ENCODE measurements at places on chromosomes 16 and 17.
A peak's percentile ranks its signal among the peaks of the same experiment; 100 is the strongest.

DNA sequence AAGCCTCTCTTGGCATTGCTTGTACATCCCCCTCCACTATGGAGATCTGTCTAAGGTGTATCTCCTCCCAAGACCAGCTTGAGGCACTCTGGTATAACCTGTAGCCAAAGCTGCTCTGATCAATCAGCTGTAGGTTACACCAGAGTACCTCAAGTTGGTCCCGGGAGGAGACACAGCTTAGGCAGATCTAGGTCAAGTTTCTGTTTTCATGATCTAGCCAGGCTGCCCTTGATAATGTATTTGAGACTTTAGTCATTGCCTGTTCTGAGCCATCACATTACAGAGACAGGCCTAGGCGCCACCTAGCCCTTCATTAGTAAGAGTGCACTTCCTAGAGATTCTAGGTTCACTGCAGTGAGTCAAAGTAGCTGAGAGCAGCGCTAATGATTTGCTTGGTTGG, 31.4 kb downstream of the ASGR1 start:
- no peaks in the 10 kb centered on the region for H3K27me3 ChIP-seq
- H3K4me1 ChIP-seq: no peaks in the 10 kb centered on the region
- H3K27ac ChIP-seq: no peak overlapping the region

- H3K4me1 ChIP-seq: no peaks in the 10 kb centered on the region
- no peaks in the 10 kb centered on the region for H3K36me3 ChIP-seq
- no peak for DNase-seq
- no peak overlapping the region for H3K27ac ChIP-seq
Measured at GRCh38 chr16:83935858-83936255, 17.2 kb upstream of the OSGIN1 start.

DNA sequence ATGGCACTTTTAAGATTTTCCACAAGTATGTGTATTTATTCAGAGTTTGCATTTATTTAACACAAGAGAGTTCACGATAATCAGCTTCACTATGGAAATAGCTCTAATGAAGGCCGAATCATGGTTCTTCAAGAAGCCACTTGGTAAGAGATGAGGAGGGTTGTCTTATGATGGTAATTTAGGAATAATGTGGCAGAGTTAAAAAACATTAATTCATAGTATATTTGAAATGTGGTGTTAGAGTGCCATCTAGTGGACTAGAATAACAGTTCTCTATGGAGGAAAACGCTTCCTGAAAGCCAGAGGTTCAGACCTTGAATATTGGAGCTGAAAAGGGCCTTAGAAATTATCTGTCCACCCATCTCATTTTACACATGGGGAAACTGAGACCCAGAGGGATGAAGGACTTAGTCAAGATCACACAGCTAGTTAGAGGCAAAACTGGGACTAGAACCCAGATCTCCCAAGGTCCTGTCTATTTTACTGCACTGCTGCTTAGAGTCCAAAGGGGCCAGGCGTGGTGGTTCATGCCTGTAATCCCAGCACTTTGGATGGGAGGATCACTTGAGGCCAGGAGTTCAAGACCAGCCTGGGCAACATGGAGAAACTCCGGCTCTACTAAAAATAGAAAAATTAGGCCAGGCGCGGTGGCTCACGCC, 33.8 kb upstream of the KPNB1 start:
- H3K4me1 ChIP-seq: peaks cover 25% of the 10 kb centered on the region
- DNase-seq: no peak
- peaks cover 8% of the 10 kb centered on the region for H3K36me3 ChIP-seq
- no peak overlapping the region for H3K27ac ChIP-seq

- no peaks in the 10 kb centered on the region for H3K36me3 ChIP-seq
- DNase-seq: no peak
- no peaks in the 10 kb centered on the region for H3K4me1 ChIP-seq
- no peaks in the 10 kb centered on the region for H3K27me3 ChIP-seq
- no peak overlapping the region for H3K27ac ChIP-seq
Measured at GRCh38 chr17:5785867-5786509, 201.7 kb upstream of the NLRP1 start.

DNA sequence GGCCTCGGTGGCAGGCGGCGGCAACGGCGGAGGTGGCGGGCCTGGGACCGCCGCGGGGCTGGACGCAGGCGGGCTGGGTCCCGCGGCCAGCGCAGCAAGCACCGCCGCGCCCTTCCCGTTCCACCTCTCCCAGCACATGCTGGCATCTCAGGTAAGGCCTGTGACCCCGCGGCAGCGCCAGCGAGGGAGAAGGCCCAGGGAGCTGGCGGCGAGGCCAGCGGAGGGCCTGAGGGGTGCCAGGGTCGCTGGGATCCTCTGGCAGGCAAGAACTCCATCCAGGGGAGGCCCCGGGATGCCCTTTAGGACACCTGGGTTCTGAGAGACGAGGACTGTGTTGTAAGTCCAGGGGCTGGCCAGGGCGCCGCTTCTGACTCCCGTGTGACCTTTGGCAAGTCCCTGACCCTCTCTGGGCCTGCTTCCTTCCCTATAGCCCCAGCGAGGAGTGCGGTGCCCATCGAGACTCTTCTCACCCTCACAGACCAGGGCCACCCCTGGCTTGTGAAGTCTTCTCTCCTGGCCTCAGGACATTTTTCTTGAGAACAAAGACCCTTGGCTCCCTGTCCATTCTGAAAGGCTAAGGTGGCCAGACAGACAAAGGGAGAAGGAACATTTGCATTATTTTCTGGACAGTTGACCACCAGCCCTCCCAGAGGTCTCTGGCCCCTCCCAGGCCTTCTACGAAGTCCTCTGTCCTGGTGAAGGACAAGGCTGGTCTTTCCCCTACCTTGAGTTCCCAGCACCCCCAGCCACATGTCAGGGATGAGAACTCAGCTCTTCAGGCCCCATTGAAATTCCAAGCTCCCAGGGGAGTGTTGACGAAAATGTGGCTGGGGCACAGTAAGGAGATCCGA, 6.3 kb downstream of the TBX2 start:
- peaks cover 66% of the 10 kb centered on the region for H3K27me3 ChIP-seq
- no peaks in the 10 kb centered on the region for H3K36me3 ChIP-seq
- DNase-seq: peak; percentile 11
- H3K4me3 ChIP-seq: no peak overlapping the region
- no peak overlapping the region for H3K27ac ChIP-seq

DNA sequence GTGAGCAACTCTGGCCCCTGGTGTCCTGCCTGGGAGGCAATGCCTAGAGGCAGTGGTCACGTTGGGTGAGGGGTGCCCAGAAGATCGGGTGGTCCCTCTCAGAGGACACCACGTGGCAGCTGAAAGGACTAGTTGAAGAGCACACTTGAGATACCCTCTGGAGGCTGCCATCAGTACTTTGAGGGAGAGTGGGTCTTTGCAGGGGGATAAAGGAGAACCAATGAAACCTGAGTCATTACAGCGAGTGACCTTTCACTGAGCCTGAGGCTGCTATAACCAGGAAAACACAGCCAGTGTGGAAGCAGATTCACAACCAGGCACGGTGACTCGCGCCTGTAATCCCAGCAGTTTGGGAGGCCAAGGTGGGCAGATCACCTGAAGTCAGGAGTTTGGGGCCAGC, 18.9 kb downstream of the CA4 start:
- peaks cover 33% of the 10 kb centered on the region for H3K4me1 ChIP-seq
- no peak overlapping the region for H3K4me3 ChIP-seq
- H3K27ac ChIP-seq: no peak overlapping the region
- DNase-seq: no peak
- H3K36me3 ChIP-seq: no peaks in the 10 kb centered on the region

- H3K4me3 ChIP-seq: no peak overlapping the region
- no peaks in the 10 kb centered on the region for H3K36me3 ChIP-seq
- no peak overlapping the region for H3K27ac ChIP-seq
- H3K4me1 ChIP-seq: no peaks in the 10 kb centered on the region
Measured at GRCh38 chr17:29956225-29956624, 14.8 kb downstream of the EFCAB5 start.

DNA sequence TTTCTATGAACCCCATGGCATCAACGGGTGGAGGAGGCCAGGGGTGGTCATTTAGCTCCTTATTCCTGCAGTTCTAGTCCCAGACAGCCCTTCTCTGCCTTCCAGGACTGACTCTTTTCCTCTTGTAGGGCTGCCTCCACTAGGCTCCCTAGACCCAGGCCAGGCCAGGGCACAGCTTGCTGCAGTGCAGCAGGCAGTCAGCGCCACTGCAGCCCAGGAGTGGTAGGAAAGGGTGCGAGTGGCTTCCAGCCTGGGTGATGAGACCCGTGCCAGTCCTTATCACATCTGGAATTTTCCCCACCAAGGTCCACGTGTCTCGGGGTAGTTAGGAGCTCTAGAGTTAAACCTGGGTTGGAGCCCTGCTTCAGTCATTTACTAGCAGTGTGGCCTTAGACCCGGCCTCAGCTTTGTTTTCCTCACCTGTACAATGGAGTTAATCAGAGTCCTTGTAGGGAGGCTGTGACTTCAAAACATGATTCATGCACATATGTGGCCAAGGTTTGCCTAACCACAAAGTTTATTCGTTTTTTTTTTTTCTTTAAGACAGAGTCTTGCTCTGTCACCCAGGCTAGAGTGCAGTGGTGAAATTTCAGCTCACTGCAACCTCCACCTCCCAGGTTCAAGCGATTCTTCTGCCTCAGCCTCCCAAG, 4.7 kb downstream of the SLC5A11 start:
- no peak overlapping the region for H3K27ac ChIP-seq
- no peaks in the 10 kb centered on the region for H3K4me1 ChIP-seq
- no peak overlapping the region for H3K4me3 ChIP-seq
- DNase-seq: no peak
